Fibroblast of the aortic adventitia (primary cell): ENCODE measurements at places on chromosomes 5 and 9. TPM values are rescaled to one million over a fixed set of nuclear protein-coding genes. Genes with fewer than 3 reads are reported as not detected.

DNA sequence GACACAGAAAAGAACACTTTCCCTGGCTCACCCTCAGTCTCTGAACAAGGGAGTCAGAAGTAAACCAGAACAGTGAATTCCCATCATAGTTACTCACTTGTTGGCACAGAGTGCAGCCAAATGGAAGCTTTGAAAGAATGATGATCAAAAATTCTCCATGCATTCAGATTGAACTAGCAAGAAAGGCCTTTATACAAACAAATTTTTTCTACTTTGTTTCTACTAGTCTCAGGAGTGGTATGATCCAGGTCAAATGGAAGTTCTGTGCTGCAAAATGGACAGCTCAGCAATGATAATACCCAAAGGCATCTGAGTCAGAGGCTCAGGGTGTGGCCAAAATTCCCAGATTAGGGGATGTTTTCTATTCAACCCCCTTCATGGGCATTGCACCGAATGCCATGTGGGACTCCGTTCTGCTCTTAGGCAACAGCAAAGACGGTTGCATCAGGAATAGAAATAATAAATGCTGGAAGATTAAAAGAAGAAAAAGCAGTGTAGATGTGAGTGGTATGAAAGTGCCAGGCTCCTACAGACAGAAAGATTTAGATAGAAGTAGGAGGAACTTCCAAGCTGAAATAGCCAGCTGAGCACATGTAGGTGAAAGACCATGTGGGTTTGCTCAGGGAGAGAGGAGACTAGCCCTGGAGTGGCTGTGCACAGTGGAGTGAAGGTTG lies 24.0 kb upstream of the ASPN start:
- peak; percentile 100 for DNase-seq

GRCh38 chr5:73280386-73280785 lies 107.4 kb downstream of the TMEM174 start:
- DNase-seq: no peak

- no peak for DNase-seq
Measured at GRCh38 chr9:127418037-127418471, 6.1 kb upstream of the ZNF79 start.

DNA sequence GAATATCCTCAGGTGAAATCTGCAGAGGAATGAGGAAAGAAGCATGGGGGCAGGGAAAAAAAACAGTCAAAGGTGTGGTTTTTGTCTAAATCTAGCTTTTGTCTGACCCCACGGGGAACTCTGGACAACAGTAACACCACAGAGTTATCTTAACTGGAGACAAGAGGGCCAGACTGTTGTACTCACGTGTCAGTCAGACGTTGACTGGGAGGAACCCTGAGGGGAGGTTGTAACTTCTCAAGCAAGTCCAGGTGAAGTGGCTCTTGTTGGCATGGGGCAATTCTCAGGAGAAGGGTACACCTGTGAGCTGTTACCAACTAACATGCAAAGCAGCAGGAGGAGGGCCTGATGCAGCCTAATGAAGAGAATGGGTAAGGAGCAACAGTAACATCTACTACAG lies 44.1 kb upstream of the SHISAL2B start:
- no peak for DNase-seq

The TMEM38B gene
- 17.7 and 36.0 TPM in 2 replicates for total RNA-seq
